Activated CD8-positive, alpha-beta memory T cell treated with anti-CD3 and anti-CD28 coated beads for 4 hours (primary cell): ENCODE measurements at places on chromosomes 1 and 21.

GRCh38 chr1:22670352-22670975 lies 17.4 kb downstream of the C1QB start:
- no peak for DNase-seq

DNA sequence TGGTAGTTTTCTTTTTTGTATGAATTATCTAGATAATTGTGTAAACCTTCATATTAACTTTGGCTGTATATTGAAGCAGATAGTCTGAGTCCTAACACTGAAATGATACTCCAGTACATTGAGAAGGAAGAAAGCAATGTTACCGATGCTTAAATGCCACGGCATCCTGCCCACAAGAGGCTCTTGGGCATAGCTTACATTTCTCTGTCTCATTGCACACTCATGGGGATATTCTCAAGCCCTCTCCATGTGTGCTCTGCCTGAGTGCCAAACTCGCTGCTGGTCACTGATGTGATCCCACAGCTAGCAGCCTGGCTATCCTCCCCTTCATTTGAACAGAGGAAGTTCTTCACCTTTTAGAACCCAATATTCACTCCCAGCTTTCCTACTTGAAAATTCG lies 179.4 kb downstream of the TGFB2 start:
- DNase-seq: no peak

DNA sequence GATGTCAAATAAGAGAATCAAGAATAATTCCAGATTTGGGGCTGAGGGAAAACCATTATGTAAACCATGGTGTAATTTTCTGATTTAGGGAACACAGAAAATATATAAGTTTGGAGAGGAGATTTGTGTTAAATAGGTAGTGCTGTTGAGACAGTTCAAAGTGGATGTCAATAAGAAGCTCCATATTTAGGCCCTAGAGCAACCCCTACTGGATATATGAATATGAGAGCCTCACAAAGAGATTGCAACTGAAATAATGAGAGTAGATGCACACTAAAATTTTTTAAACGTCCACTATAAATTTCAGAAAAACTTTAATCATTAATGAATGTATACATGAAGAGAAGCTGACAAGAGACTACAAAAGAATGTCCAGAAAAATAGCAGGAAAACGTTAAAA lies 1447.8 kb upstream of the PRMT6 start:
- DNase-seq: no peak

- no peak for DNase-seq
Observed at GRCh38 chr1:88433556-88433955, 250.5 kb upstream of the PKN2 start.

- DNase-seq: no peak
Observed at GRCh38 chr1:208170252-208170651, 73.9 kb downstream of the PLXNA2 start.
